ENCODE measurements at places on chromosomes 7 and 10.

GRCh38 chr10:33196710-33197491 lies 137.6 kb downstream of the NRP1 start:
- DNase-seq = no peak

DNA sequence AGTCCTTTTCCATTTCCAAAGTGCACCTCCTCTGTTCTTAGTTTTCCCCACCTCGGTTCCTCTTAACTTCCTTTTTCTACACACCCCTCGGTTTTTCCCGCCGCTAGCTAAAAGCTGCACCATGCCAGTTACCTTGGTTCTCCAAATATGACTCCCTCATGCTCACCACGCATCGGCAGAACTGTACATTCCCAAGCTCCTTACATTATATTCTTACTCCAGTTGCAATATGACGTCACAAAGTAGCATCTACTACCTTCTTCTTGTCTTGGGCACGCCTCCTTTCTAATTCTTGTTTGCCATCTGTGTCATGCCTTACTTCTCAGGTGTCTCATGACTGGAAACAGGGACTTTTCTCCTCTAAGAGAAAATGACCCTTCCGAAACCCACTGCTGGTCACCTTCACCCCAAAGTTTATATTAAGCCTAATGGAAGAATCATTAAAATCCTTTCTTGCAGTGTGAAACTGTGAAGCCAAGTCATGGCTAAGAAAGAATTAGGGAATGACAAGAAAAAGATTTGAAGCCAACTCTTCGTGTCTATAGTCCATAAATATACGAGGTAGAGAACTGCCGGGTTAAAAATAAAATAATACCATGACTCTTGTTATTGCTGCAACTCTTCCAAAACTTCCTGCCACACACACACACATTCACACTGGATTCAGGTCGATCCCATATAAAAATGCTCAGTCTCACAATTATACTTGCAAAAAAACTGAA lies 1.7 kb downstream of the ESYT2 start:
- no peak for DNase-seq

DNA sequence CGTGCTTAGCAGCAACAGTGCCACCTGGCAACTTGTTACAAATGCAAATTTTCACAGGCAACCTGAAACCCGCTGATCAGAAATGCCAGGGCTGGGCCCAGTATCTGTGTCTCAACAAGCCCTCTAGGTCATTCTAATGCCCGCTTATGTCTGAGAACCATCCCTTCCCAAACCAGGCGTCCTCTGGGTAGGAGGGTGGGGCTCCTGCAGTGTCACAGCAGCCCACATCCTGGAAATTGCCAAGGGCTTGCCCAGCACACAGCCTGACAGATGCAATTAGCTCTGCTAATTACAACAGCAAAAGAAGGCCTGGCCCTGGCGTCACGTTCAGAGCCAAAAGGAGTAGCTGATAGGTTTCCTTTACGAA lies 15.9 kb downstream of the ITPRIP start:
- no peak for DNase-seq

- no peak for DNase-seq
These were observed 64.1 kb downstream of the P4HA1 start for GRCh38 chr10:73032536-73032935.

DNA sequence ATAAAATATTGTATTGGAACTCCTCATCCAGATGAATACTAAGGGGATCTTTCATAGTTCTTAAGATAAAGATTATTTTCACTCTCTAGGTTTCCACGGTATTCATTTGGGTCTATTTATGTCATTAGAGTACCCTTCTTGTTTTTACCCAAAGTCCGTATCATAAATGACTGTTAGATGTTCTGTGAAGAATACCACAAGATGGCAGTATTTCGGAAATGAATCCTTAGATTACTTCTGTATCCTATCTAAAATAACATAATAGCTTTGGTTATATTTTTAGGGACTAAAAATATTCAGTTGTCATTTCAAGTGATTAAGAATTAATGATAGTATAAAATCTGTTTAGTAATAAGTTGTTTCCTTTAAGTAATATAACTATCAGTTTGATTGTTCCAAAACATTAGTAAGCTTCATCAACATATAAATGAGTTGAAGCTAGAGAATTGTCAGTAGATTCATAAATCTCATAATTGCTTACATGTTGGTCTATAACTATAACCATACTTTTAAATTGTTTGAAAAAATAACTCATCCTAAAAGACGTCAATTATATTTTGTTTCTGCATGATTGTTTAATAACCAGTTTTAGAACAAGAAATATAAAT lies 337.5 kb upstream of the KCND2 start:
- no peak for DNase-seq

GRCh38 chr10:83045731-83046130 lies 1093.6 kb upstream of the GHITM start:
- no peak for DNase-seq

- DNase-seq = no peak
These were observed 619.7 kb downstream of the GATA3 start for GRCh38 chr10:8674230-8674629.

DNA sequence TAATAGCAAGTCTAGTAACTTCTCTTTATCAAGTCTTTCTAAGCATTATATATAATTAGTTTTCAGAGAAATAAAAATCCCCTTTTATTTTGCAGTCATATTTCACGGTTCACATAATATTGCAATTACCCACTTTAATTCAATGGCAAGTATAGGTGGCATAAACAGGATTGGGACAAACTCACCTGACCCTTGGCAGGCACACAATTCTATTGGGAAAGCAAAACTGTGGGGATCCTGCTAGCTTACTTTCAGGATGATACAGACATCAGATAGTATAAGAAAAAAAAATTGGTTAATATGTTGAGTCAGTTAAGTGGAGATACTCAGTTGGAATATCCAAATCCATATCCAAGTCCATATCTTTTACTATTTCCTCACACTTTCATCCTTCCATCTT lies 294.8 kb downstream of the SNX13 start:
- no peak for DNase-seq

GRCh38 chr10:133072196-133072595 lies 15.5 kb upstream of the ADGRA1 start:
- DNase-seq = no peak

DNA sequence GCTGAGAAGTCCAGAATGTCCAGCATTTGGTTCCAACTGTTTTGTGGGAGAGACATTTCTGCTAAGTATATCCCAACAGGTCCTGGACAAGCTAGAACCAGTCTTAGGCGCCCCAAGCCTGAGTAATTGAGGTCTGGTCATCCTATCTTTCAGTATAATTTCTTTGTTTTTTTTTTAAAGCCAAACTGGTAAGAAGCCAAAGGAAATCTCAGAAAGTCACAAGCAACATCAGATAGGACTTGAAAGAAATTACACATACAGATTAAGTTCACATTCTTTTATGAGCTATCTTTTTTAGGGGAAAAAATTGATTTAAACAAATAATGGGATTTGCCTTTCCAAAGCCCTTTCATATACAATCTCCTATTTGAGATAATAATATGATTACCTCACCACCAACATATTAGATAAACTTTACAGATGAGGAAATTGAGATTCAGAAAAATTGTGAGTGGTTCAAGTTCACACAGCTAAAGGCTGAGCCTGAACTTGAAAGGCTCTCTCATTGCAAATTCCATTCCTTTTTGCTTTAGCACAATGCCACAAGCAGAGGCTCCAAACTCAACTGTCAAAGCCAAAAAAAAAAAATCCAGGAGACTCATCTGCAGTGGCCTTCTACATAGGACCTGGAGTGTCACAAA lies 15.0 kb downstream of the PDLIM1 start:
- no peak for DNase-seq

DNA sequence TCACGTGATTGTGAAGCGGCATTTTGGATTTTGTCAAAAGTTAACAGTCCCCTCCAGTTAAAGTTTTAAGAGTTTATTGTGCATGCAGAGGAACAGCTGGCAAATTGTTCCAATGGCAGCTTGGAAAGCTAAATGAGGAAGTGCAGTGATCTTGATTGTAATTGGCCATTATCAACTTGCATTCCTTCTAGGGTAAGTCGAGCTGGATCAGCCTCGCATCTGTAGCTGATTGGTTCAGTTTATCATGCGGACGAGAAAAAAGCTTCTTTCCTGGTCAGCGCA lies 566 bp downstream of the ZNF789 start:
- no peak for DNase-seq

GRCh38 chr10:107647462-107647861 lies 483.0 kb upstream of the SORCS1 start:
- no peak for DNase-seq

GRCh38 chr7:137890449-137890921 lies 43.7 kb upstream of the DGKI start:
- no peak for DNase-seq

- no peak for DNase-seq
These were observed 82.3 kb upstream of the GTF2I start for GRCh38 chr7:74575083-74575784.

DNA sequence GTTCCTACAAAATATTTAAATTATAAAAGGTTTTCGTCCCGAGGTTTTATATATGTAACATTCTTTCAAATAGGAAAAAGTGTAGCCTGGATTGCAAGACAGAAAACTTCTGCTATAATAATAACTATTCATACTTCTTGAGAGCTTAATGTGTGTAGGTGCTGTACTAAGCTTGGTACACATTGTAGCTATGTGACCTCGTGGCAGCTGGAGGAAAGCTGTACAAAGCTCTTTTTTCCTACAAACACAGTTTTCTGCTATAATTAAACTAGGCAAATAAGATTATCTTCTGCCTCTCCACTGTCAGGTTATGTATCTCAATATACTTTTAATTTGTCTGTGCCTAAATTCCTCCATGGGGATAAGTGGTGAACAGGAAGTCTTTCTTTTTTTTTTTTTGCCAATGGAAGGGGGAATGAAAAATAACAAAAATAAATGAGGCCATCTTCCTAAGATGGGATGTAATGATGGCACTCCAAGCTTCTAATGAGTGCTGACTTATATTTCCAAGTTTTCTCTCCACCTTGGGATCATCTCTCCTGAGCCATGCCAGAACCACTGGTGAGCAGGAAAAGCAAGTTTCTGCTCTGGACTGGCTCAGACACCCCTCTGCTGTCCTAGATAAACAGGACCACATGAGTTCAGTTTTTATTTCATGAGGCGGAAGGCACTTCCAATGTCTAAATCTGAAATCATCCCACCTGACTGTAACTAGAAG lies 9.9 kb downstream of the SGMS1 start:
- DNase-seq = no peak

- DNase-seq = no peak
These were observed 3.2 kb downstream of the GALNT17 start for GRCh38 chr7:71135116-71135515.

GRCh38 chr7:24500599-24500998 lies 72.7 kb upstream of the PALS2 start:
- no peak for DNase-seq

DNA sequence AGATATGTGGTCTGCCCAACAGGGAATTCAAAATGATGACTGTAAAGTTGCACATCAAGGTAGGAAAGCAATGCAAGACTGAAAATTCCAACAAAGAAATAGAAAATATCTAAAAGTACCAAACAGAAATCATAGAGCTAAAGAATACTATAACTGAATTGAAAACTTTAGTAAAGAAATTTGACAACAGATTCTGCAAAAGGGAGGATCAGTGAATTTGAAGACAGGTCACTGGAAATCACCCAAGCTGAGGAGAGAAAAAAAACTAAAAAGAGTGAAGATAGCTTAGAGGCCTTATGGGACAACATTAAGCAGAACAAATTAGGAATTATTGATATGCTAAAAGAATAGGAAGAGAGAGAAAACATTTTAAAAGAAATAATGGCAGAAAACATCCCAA lies 240.6 kb downstream of the SNX13 start:
- no peak for DNase-seq

GRCh38 chr7:43624156-43624555 lies 41.2 kb downstream of the STK17A start:
- no peak for DNase-seq

DNA sequence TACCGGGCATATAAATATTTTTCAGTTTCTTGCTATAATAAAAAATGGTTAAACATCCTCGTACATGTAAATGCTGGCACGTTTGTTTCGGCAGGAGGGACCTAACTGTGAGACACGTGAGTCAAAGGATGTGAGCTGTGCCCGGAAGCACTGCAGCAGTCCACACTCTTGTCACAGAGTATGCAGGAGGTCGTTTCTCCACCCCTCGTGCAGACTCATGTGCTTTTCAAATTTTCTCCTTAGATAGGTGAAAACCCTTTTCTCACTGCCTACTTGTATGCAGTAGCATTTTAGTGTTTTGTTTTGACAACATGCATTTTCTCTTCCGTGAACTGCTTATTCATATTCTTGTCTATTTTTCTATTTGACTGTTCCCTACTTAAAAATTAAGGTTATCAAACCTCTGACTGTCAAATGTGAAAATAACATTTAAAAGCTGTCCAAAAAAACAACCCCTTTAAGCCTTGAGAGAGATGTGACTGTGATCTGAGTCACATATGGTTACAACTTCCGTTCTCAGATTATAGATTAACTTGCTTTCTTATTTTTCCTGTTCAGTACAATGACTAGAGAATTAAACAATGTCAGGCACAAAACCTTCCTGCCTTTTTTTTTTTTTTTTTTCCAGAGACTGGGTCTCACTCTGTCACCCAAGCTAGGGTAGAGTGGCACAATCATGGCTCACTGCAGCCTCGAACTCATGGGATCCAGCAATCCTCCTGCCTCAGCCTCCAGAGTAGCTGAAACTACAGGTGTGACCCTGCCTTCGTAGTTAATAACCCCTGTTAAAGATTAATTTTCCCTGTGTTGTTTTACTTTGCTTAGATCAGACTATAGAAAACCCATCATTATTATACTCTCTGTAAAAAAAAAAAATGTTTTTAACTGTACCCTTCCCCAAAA lies 45.1 kb downstream of the DPY19L1 start:
- DNase-seq = peak; percentile 12

GRCh38 chr10:65416094-65416493 lies 1509.7 kb upstream of the LRRTM3 start:
- no peak for DNase-seq

- no peak for DNase-seq
These were observed 40.7 kb upstream of the SDK1 start for GRCh38 chr7:3260401-3260715.

DNA sequence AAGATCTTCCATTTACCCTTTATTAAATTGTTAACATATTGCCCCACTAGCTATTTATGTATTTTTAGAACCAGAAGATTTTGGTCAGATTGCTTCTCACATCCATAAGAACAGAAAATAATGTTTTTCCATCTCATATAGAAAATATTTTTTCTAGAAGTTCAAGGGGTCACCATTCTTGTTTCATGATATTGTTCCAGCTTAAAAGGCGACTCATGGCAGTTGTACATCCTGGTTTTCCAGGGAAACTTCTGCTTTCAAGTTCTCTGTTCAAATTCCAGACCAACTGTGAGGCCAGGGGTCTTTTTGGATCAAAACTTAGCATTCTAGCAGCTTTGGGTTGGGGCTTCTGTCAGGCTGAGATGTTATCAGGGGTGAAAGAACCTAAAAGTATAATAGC lies 84.4 kb downstream of the LRRC4 start:
- DNase-seq = no peak

GRCh38 chr7:155311826-155312537 lies 14.3 kb downstream of the INSIG1 start:
- no peak for DNase-seq

GRCh38 chr10:72174297-72174662 lies 41.5 kb upstream of the ANAPC16 start:
- DNase-seq = no peak

Data from stimulated activated CD4-positive, alpha-beta T cell treated with anti-CD3 and anti-CD28 coated beads, Interleukin-1b, Interleukin-23, amount 100 ng/mL, for 4 hours (primary cell).